Cortex of kidney (tissue), 1 donor: ENCODE measurements at places on chromosomes 11 and 22.

GRCh38 chr11:44028816-44029506 is 18.8 kb upstream of the ACCSL start:
- DNase-seq: no peak

DNA sequence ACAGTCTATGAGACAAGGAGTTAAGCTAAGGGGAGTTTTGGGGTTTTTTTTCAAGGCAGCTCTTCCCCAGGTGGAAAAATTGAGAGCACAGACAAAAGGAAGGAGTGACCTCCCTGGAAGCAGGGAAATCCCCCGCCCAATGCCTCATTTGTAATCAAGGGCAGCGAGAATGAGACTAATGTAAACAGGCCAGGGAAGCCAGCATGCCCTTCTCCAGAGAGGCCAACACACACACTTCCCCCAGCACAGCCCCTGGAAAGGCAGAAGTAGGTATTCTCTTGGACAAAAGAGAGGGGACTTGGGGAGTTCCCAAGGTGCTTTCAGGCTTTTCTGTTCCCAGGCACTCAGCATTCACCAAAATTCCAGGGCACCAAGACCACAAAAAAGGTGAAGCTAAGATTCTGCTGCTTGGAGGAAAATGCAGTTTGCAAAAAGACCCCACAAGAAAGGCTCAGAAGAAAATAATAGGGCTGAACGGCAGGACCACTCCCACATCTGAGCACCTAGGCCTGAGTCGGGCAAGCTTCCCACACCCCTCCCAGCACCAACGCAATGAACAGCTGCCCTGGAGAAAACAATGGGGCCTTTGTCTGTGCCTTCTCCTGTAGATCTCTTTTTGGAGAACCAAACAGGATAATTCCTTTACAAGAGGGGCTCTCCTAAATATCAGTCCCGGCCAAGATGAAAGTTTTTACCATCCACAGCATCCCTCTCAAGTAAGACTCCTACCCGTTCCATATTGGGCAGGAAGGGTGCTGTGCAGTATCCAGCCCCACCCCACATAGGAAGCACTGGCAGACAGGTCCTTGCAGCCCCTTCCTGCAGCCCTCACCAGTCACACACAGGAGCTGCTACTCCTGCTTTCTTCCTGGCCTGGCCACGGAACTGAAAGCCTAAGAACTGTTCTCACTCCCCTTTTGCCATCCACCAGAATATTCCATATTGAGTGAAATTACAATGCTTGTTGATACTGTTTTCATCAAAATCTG is 70.7 kb upstream of the AKIP1 start:
- no peak for DNase-seq

GRCh38 chr11:56716379-56716854 is 17.5 kb downstream of the OR9G1 start:
- DNase-seq: no peak

- DNase-seq: no peak
Observed at GRCh38 chr11:17389211-17389956, 925 bp upstream of the KCNJ11 start.

DNA sequence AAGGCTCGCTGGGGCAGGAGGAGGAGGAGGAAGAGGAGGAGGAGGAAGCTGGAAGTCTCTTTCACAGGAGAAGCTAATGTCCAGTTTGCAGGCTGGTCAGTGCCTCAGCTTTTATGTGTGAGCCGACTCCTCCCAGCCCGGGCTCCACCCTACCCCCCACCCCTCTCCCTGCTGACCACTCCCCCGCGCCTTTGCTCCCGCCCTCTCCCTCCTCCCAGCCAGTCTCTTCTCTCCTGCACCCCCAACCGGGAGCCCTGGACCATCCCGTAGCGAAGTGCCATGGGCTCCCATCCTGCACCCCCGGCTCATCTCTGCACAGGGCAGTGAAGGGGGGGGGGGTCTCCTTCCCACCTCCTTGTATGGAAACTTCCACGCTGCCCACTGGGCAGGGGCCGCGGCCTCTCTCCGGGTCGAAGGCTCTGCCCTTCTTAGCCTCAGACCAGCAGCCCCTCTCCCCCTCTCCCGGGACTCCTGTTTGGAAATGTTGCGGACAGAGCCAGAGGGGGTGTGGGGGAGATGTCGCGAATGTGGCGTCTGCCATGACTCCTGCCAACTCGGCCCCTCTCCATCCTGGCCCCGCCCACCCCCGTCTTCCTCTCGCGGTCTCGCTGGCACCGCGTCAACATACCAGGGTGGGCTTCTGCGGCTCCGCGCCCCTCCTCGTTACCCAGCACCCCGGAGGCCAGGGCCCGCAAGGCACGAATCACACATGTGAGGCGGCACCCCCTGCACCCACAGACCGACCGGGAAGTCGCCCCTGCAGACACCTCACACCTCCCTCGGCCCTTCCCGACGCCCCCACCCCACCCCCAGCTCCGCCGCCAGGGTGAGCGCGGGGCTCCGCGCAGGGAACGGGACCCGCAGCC is 1.8 kb downstream of the IGF2 start:
- no peak for DNase-seq

DNA sequence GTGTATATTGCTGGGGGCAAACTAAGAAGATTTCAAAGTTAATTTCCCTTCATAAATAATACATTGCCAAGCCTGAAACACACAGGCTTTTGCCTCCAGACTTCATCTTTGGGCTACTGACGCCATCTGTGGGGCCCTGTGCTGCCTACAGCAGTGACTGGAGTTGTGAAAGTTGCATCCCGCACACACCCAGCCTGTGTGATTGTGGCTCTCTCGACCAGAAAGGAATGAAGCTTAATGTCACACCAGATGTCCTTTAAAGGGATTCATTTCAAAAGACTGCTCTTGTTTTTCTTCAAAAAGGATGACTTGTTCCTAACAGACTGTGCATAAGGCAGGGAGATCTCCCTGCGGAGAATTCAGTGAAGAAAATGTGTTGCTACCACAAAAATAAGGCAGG is 210.5 kb downstream of the FAM181B start:
- no peak for DNase-seq

DNA sequence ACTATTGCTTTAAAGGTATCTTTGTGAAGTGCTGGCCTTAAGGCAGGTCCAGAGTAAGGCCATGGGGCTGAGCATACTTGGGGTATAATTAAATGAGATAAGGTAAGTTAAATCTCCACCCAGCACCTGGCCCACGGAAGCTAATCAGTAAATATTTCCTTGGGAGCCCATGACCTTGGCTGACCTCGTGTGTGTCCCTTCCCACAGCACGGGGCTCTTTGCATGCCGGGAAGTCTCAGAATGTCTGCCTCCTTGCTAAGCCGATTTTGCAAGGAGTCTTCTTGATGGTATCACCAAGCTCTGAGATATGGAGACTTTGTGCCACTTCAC is 46.5 kb downstream of the ADM start:
- DNase-seq: no peak

DNA sequence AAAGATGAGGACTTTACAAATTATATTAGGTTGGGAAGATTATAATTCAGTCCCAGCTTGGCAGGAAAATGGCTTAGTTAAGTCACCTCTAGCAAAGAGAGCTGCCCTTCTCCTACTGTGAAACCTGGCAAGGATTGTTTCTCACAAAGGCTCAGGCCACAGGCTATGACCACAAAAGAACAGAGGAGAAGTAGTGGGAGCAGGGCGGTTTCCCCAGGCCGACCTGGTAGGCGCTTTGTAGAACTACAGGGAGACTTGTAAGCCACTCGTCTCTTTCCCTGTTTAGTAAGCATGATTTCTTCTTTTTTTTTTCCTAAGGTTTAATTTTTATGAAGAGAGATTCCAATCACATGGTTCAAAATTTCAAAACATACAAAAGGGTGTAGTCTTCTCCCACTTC is 4.6 kb downstream of the SNAP29 start:
- DNase-seq: no peak

DNA sequence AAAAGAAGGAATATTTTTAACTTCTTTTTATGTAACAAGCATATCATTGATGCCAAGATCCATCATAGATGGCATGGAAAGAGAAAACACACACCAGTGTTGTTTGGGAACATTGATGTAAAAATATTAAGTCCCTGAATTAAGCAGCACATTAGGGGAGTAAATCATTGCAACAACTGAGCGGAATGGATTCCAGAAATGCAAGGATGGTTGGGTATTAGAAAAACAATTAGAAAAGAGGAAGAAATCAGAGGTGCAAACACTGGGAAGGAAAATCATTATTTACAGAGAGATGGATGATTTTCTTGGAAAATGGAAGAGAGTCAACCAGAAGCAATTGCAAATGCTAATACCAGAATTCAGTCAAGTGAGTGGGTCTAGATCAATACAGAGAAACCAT is 8.1 kb downstream of the SMIM38 start:
- DNase-seq: no peak
